ENCODE measurements at places on chromosomes 1 and 21.
A peak's percentile ranks its signal among the peaks of the same experiment; 100 is the strongest.

DNA sequence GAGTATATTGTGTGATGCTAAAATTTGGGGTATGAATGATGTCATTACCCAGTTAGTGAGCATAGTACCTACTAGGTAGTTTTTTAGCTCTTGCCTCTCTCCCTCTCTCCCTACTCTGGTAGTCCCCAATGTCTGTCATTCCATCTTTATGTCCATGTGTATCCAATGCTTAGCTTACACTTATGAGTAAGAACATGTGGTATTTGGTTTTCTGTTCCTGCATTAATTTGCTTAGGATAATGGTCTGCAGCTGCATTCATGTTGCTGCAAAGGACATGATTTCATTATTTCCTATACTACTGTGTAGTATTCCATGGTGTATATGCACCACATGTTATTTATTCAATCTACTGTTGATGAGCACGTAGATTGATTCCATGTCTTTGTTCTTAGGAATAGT, 54.4 kb upstream of the NEGR1 start:
- DNase-seq, result no peak

DNA sequence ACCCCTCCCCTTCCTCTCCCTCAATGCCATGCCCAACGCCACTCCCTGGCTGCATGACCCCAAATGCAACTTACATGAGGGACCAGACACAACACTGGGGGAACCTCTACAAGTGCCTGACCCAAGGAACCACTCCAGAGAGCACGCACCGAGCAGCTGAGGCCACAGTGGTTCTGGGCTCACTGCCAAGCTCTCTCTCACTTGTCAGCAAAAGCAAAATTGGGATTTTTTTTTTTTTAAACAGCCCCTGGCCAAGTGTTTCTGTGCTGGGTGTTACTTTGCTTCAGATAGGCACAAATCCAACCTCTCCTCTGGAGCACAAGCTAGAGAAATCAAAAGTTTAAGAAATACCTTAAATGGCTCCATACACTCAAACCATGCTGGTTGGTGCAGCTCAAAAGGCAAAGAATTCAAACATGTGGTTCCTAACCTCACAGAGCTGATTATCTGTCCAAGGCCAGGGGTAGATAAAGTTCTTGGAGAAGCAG, 363.0 kb downstream of the SETD4 start:
- peak; percentile 96 for DNase-seq

GRCh38 chr1:162327788-162328165, 48.9 kb downstream of the SPATA46 start:
- DNase-seq, result no peak

- DNase-seq, result no peak
Measured at GRCh38 chr1:168751195-168751650, 22.2 kb upstream of the DPT start.

All from NCI-H1092 treated with DMSO at 0.1 percent for 48 hours (cell line).